Stimulated activated CD4-positive, alpha-beta T cell treated with anti-CD3 and anti-CD28 coated beads, Interleukin-15, amount 100 ng/mL, for 48 hours (primary cell): ENCODE measurements at places on chromosomes 12 and 14.

GRCh38 chr12:6822426-6823135 lies 960 bp downstream of the GPR162 start:
- no peak for DNase-seq

DNA sequence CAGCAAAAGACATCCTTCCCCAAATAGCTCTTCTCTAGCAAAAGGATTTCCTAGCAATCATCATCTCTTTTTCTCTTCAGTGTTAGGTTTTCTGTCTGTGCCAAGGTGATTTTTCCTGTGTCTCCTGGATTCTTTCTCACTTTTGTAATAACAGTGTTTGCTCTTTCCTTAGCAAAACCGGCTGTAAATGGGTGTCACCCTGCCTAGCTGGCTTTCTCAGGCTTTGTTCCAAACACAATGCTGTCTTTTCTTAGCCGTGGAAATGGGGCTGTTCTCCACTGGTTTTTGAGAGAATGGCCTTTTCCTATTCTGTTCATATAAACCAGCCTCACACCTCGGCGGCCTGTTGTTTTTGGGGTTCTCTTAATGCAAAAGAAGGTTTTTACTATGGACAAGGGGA lies 21.9 kb downstream of the JDP2 start:
- no peak for DNase-seq

GRCh38 chr14:93688239-93688666 lies 100.0 kb downstream of the PRIMA1 start:
- no peak for DNase-seq

- no peak for DNase-seq
Measured at GRCh38 chr12:121017966-121018491, 1.7 kb upstream of the C12orf43 start.

DNA sequence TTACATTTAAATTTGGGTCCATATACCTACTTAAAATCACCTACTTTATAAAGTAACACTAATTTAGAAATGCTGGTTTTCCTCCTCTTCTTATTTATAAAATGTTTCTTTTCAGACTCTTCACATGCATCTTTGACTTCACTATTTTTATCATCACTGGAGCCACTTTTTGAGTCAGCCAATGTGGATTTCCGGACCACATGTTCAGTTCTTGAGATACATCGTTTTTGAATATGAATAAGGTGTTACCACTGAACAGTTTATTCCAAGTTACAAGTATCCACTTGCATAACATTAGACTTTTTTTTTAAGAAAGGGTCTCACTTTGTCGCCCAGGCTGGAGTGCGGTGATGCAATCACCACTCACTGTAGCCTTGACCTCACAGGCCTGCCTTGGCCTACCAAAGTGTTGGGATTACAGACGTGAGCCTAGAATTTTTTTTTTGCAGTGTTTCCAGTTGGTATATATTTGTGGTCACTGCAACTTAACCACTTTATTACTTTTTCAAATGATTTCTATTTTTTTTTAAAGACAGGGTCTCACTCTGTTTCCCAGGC lies 5.7 kb downstream of the FNTB start:
- no peak for DNase-seq

GRCh38 chr12:124474709-124475108 lies 92.7 kb downstream of the NCOR2 start:
- no peak for DNase-seq

DNA sequence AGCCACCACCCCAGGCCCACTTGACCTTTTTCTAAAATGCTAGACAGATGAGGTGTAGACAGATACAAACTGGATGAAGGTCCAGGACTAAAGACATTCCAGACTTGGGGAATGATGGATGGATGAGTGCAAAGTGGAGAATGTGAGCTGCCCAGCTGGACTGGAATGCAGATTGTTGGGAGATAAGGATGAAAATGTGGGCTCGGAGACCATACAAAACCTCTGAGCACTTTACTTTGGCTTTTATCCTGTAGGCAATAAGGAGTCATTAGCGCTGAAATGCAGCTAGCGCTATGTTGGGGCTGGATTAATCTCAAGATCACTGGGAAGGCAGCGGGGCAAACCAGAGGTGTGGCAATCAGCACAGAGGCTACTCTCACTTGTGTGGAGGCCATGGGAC lies 64.7 kb upstream of the GNPNAT1 start:
- no peak for DNase-seq

DNA sequence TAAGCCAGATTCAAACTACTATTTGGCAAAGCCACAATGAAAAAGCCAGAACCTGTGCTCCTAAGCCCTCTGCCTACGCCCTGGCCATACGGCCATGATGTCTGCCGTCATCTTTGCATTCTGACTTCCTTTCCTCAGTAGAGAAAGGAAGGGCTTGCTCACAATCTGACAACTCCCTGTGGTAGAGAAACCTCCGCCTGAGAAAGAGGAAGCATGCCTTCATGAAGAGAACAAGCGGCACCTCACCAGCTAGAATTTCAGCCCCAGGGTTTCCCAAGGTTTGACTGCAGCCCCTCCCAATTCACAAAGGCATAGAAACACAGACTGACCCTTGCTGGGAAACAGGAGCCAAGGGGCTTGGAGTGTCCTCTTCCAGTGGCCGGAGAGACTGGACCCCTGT lies 25.7 kb downstream of the TEP1 start:
- DNase-seq: no peak

GRCh38 chr14:66619952-66620351 lies 112.0 kb downstream of the GPHN start:
- no peak for DNase-seq

DNA sequence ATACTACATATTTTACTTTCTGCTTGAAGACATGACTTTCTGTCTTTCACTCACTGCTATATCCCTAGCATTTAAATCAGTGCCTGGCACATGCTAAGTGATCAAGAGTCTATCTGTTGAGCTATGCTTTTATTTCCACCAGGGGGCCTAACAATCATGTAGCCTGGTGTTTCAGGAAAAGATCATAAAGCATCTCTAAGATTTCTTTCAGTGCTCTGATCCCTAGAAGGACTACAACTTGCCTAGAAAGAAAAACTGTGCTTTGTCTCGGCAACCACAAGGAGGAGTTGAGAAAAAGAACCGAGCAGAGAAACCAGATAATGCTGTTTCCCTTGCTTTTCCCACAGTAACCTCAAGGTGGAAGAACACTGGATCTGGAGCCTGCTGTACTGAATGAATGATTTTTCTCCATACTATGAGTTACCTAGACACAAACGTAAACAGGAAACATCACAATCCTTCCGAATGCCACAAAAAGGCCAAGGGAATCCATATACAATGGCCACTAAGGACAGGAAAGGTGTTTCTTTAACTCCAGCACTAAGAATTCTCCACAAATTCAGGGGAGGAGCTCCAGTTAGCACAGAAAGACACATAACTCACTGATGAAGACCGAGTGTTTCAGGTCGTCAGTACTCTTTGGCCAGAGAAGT lies 1.2 kb downstream of the CRY1 start:
- no peak for DNase-seq

GRCh38 chr14:90785471-90785870 lies 30.8 kb downstream of the TTC7B start:
- DNase-seq: no peak

GRCh38 chr14:59349258-59349701 lies 115.9 kb downstream of the GPR135 start:
- DNase-seq: no peak

DNA sequence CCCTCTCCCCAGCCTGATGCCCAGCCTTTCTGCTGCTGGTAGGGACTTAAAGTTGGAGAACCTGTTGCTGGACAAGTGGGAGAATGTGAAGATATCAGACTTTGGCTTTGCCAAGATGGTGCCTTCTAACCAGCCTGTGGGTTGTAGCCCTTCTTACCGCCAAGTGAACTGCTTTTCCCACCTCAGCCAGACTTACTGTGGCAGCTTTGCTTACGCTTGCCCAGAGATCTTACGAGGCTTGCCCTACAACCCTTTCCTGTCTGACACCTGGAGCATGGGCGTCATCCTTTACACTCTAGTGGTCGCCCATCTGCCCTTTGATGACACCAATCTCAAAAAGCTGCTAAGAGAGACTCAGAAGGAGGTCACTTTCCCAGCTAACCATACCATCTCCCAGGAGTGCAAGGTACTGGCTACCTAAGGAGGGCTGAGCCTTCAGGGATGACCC lies 1.6 kb downstream of the TSSK4 start:
- no peak for DNase-seq

DNA sequence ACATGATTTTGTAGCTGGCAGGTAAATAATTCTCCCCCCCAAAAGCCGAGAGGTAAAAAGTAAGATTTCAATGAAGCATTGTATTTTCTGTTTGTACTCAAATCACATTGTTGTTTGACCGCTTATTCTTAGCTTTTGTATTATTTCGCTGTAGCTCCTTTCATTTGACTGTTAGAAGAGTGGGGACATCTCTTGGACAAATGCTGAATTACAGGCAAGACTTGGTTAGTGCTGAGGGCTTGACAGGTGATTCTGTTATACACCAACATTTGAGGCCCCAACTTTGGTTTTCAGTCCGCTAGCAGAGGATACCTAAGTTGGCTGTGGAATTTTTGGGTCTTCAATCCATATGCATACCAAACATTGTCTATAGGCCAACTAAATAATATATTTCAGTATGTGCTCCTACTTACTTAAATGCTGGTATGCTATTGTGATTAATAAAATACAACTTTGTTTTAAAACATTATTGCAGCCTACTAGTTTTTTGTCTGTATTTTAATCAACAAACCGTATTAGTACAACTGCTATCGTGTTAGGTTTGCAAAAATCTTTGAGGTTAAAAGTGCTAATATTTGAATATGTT lies 102.2 kb downstream of the ERC1 start:
- DNase-seq: no peak

DNA sequence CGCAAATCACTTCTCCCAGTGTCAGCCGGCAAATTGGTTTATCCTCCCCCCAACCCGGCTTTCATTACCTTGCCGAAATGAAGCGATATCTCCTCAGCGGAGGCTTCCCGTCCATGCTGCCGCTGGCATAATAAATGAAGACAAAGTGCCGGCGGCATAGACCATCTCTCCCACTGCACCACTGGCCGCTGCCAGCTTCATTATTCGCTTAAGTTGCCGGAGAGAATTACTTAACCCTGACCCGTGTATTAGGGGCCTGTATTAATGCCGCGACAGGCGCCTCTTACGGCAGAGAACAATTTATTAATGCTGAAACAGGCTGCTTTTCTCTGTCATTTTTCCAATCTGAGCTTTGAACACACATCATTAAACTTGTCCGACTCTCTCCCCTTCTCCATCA lies 17.5 kb upstream of the GPATCH2L start:
- DNase-seq: no peak

- no peak for DNase-seq
Measured at GRCh38 chr14:35565871-35566464, 32.0 kb downstream of the INSM2 start.

DNA sequence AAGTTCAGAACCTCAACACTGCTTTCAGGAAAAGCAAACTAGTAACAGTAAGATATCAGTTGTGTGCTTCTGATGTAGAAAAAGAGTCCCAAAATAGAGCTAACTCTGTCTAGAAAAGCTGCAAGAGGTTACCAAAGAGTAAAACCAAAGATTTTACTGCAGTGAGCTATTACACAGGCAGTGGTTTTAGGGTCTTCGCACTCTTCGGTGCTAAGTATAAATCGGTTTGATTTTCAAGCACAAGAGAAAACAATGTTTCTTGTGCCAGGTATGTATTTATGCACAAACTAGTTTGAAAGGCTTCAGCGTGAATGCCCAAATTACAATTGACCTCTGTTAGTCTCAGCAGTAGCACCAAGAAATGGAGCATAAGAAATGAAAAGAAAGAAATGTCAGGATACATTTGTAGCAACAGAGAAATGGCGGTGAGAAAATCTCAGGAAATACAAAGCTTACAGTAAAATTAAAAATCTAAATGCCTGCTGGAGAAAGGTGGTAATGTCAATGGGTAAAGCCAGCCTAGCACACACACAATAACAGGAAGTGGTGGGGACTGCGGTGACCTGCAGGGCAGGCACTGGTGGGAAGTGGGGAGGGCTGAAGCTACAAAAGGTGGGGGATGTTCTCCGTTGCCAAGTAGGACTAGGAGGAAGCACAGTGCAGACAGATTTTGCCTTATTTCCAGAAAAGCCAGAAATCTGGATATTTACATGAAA lies 18.0 kb upstream of the DYRK2 start:
- peak; percentile 63 for DNase-seq

- no peak for DNase-seq
Measured at GRCh38 chr14:58027904-58028303, 124.1 kb downstream of the ARMH4 start.

DNA sequence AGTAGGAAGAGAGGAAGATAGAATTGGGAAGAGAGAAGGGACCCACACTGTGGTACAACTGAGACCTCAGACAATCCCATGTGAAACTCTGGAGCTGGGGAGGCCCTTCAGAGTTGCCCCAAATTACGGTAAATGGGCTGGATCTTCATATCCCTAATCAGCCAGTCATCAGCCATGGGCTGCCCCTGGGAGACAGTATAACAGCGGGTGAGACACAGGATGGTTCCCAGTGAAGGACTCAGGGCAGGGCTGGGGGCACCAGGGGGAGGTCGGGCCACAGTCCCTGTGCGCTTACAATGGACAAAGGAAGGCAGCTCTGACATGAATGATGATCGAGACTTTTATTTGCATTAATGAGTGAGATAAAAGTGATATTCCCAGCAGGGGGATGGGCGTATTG lies 74.2 kb upstream of the BDKRB2 start:
- no peak for DNase-seq

- DNase-seq: no peak
Measured at GRCh38 chr14:55160989-55161388, 30.4 kb downstream of the DLGAP5 start.

- no peak for DNase-seq
Measured at GRCh38 chr14:68133856-68134255, 314.3 kb downstream of the RAD51B start.

DNA sequence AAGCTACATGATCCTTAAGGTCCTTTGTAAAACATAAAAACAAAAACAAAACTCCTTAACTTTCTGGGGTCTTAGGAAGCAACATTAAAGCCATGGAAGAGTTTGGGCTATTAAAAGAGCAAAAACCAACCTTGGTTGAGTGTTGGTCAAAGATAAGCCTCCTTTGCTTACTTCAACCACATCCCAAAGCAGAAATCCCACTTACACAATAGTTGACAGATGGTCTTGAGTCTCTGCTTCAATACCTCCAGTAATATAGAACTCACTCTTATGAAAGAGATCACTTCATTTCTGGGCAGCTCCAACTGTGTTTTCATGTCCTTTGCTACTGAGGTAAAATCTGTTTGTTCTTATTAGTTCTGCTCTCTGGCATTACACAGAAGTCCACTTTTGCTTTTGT lies 125.8 kb downstream of the SLC38A4 start:
- no peak for DNase-seq

- DNase-seq: no peak
Measured at GRCh38 chr12:14664434-14665023, 31.9 kb downstream of the GUCY2C start.

DNA sequence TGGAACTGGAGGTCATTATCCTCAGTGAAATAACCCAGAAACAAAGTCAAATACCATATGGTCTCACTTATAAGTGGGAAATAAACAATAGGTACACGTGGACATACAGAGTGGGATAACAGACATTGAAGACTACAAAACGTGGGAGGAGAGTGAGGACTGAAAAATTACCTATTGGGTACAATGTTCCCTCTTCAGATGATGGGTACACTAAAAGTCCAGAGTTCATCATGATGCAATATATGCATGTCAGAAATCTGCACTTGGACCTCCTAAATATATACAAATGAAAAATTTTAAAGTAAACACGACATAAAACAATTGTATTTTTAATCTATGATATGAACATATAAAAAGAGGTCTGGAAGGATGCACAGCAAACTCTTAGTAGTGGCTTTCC lies 71.2 kb downstream of the SLC38A4 start:
- DNase-seq: no peak
